ENCODE measurements at places on chromosomes 6 and 20. TPM values are rescaled to one million over a fixed set of nuclear protein-coding genes. Genes with fewer than 3 reads are reported as not detected.

GRCh38 chr6:35049900-35050756 is 91.0 kb downstream of the TCP11 start:
- peak; percentile 64 for DNase-seq

DNA sequence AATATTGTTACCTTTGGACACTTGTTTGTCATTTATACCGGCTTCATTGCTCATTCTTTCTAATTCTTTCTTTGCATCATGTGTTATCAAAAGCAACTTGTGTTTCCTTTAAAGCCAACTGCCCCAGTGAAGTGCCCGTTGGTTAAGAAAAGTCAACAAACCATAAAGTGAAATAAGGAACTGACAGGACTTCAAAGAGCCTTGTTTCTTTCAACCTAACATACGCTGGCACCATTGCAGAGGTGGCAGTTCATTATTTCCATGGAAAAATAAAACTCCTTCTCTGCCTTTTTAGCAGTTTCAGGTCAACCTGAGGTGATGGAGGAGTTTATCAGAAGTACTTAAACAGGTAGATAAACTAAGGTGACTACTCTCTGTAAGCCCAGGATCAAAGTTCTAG is 28.8 kb downstream of the FERMT1 start:
- no peak for DNase-seq

GRCh38 chr6:162306616-162307015 is 420.9 kb downstream of the PRKN start:
- DNase-seq: no peak

GRCh38 chr6:2353412-2354137 is 108.2 kb upstream of the GMDS start:
- DNase-seq: peak; percentile 84

DNA sequence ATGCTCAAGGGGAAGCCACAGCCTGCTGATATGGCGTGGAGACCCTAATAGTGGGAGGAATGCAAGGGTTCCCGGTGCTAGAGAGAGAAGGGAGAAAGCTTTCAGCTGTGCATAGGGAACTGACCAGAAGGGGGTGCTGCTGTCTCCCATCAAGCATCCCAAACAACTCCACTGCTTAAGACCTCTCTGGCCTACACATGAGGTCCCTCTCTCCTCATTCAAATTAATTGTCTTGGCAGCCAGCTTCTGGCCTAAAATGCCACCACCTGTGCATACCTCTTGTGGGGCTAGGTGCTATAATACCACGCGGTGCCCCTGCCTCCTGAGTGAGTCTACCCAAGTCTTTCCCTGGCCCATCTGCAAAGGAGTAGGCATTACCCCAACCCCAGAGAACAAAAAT is 14.5 kb downstream of the ADISSP start:
- DNase-seq: peak; percentile 83

- DNase-seq: no peak
Observed at GRCh38 chr20:18443886-18444285, 22.9 kb downstream of the DZANK1 start.

- DNase-seq: no peak
Observed at GRCh38 chr6:114170958-114171387, 171.8 kb downstream of the HS3ST5 start.

DNA sequence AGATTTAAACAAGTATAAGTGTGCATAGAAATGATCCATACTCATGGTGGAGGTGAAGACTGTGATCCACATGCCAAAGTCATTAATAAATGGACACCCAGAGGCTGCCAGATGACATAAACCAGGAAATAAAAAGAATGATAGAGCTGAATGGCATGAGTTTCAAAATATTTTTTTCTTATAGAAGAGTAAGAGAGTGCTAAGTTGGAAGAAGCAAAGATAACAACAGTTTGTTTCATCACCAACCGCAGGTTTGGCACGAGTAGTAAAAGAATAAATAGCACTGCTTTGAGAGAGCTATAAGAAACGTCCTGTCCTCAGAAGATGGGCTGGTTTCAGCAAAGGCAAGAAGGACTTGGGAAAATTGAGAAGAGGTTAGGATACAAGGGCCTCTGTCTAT is 246.9 kb downstream of the UBE3D start:
- no peak for DNase-seq

DNA sequence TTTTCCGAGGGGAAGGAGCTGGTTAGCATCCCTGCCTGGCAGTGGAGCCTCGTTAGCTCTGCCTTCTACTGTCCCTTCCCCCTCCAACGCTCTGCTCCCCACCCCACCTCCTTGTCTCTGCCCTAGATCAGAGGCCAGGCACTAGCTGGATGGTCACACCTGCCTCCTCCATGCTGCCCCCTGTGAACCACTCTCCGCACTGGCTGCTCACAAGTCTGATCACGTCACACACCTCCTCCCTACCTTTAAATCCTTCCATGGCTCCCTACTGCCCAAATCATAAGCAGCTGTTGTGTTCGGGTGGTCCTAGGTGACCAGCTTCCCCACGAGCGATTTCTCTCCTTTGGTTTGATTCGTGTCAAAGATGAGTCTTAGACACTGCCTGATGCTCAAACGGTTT is 71.3 kb downstream of the CHMP4B start:
- DNase-seq: no peak

GRCh38 chr6:109447878-109448555 is 7.5 kb downstream of the SMPD2 start:
- no peak for DNase-seq

GRCh38 chr6:114740547-114740946 is 397.7 kb upstream of the HS3ST5 start:
- DNase-seq: no peak

GRCh38 chr6:12586721-12587480 is 129.7 kb upstream of the PHACTR1 start:
- DNase-seq: no peak

The CALHM4 gene
- 1.2 TPM for polyA plus RNA-seq

The DOK5 gene
- 3.1 TPM for polyA plus RNA-seq

The SEL1L2 gene
- 9.5 TPM for polyA plus RNA-seq

The ERVFRD-1 gene
- polyA plus RNA-seq: 0.16 TPM

The SNAP25 gene
- 8.0 TPM for polyA plus RNA-seq

The LY86 gene
- 3.5 TPM for polyA plus RNA-seq

The SMPDL3A gene
- 3.6 TPM for polyA plus RNA-seq

The LBP gene
- polyA plus RNA-seq: 1.3 TPM

All from testis (tissue), 5 donors.